Caudate nucleus (tissue), 63 donors: ENCODE measurements at places on chromosomes 6 and 20.

DNA sequence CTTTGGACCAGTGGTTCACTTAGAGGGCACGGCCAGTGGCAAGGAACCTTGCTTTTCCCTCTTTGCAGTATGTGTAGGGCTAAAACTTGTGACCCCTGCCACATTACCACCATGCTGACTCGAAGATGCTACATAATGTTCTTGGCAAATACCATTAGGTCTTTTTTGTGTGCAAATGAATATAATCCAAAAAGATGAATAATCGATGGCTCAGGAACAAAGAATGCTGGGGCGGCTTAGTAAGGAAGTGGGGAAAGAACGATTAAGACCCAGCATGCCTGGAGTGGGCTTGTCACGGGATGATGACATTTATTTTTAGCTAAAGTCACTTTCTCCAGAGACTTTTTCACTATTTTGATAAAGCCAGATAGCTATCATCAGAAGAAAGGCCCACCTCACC, 23.1 kb downstream of the CMTR1 start:
- DNase-seq: no peak

- DNase-seq: no peak
Observed at GRCh38 chr6:34494973-34495372, 29.1 kb downstream of the PACSIN1 start.

GRCh38 chr6:73631849-73632248, 21.9 kb downstream of the SLC17A5 start:
- no peak for DNase-seq

DNA sequence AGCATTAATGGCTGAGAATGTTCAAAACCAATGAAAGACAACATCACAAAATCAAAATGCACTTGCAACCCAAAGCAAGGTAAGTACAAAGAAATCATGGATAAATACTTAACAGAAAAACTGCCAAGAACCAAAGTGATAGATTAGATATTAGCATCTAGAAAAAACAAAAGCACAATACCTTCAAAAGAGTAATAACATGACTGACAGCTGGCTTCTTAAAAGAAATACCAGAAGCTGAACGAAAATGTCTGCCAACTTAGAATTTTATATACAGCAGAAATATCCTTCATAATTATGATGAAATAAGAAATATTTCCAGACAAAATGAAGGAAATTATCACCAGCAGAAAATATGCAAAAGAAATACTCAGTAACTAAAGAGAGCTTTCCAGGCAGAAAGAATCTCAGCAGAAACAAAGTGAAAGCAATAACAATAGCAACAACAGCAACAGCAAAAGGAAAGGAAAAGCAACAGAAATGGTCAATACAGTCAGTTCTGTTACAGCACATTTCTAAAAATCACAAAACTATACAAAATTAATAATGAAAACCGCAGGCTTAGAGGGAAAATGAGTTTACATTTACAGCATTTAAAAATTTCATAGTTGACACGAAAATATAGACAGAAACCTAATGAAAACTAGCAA, 121.5 kb upstream of the MAN1A1 start:
- DNase-seq: no peak

- DNase-seq: no peak
Observed at GRCh38 chr20:32010666-32011065, 428 bp downstream of the CCM2L start.
